ENCODE measurements at places on chromosomes 16 and 17.

- DNase-seq: no peak
Measured at GRCh38 chr17:49821916-49822315, 26.0 kb downstream of the TAC4 start.

GRCh38 chr17:14593956-14594355 is 293.1 kb downstream of the HS3ST3B1 start:
- DNase-seq: no peak

DNA sequence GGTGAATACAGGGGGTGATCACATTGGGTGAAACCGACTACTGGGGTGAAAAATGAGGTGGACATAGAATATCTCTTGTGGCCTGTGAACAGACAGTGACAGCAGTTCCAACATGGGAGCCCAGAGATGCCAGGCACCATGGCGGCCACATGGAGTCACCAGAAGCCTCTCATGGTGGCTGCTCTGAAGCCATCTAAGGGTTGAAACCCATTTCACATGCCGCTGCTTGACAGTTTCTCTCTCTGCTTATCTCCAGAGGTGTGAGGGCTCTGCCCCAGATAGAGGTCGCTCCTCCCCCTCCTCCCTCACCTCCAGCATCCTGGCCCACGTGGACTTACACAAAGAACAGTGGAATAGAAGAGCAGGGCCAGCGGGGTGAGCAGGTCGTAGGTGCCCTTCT is 37.9 kb upstream of the PIK3R6 start:
- no peak for DNase-seq

DNA sequence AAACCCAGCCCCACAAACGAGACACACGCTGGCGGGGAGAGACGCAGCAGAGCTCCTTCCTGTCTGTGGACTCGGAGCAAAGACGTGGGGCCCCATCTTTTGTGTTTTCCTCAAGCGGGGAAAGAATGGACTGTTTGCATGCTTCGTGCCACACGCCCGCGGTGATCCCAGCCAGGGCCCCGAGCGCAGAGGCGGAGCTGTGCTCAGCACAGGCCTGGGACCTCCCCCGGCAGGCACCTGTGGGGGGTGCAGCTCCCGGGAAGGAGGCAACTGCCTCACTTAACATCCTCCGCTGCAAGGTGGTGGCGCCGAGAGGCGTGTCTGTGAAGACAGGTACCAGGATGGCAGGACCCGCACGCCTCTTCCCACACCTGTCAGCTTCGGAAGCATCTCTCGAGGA is 19.1 kb downstream of the TRARG1 start:
- DNase-seq: no peak

DNA sequence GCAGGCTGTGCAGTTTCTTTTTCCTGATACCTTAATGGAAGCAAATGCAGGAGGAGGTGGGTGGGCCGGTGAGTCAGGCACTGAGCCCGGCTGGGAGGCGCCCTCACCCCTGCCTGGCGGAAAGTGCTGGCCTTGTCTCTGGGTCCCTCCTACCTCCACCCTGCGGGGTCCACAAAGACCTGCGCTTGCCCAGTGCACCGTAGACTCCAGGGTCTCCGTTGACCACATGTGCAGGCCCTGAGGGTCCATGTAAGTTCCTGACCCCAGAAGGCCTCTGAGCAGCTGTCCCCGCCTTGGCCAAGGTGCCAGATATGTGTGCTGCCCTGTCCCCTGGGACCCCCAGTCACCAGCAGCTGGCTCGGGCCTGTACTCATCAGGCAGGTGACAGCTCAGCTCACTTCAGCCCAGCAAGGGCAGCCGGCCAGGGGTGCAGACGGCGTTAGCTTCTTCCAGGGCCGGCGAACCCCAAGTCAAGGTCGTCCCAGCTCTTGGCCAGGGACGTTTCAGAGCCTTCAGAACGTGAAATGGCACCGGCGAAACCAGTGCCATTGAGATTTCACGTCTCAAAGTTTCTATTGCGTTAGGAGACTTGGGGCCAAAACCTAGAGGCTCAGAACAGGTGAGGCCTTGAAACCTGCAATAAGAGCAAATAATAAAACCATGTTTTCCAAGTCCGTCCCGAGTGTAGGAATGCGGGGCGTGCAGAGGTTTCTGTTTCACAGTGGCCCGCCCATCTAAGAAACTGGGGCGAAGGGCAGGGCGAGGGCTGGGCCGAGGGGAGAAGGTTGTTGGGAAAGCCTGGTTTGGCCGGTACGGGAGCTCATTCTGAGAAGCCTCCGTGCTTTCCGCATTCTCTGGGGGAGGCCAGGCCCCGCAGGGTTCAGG is 12.1 kb downstream of the METRNL start:
- no peak for DNase-seq
